Erythroblast (primary cell): ENCODE measurements at places on chromosomes 11 and 22.
A peak's percentile ranks its signal among the peaks of the same experiment; 100 is the strongest.

GRCh38 chr11:124681421-124681820, 7.7 kb downstream of the SPA17 start:
- DNase-seq, result no peak

DNA sequence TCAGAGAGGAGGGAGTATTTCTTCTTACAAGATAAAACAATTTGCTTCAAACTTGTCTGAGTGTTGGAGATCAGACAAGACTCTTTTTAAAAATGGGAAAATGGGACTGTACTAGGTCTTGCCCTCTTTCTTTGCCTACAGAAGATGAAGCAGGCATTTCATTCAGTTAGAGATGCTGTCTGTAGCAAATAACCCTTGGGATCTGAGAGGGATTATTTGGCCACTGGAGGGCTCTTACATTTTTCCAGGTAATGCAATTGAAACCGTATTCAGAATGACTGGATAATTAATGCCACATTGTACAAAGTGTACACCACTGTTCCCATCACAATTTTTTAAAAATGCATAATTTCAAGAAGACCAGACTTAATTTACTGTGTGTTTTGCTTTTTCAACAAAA, 258.5 kb upstream of the KIRREL3 start:
- DNase-seq, result no peak

DNA sequence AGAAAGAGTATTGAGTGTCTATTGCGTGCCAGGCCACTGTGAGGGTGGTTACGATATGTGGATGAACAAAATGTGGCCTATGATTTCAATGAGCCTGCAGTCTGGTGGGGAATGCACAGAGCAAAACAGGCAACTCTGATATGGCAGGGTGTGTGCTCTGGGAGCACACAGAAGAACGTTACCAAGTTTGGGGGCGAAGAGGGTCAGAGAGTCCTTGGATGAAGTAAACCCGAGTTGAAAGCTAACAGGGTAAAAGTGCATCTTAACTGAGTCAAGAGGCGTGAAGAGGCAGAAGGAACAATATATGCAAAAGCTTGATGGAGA, 258 bp downstream of the CFAP68 start:
- no peak for DNase-seq

DNA sequence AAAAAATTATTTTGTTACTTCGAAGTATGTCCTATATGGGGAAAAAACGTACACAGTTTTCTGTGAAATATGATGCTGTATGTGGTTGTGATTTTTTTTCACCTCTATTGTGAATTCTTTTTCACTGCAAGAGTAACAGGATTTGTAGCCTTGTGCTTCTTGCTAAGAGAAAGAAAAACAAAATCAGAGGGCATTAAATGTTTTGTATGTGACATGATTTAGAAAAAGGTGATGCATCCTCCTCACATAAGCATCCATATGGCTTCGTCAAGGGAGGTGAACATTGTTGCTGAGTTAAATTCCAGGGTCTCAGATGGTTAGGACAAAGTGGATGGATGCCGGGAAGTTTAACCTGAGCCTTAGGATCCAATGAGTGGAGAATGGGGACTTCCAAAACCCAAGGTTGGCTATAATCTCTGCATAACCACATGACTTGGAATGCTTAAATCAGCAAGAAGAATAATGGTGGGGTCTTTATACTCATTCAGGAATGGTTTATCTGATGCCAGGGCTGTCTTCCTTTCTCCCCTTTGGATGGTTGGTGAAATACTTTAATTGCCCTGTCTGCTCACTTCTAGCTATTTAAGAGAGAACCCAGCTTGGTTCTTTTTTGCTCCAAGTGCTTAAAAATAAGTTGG, 38.3 kb downstream of the EHF start:
- no peak for DNase-seq

GRCh38 chr22:49702068-49702397, 125.6 kb downstream of the BRD1 start:
- DNase-seq, result no peak

DNA sequence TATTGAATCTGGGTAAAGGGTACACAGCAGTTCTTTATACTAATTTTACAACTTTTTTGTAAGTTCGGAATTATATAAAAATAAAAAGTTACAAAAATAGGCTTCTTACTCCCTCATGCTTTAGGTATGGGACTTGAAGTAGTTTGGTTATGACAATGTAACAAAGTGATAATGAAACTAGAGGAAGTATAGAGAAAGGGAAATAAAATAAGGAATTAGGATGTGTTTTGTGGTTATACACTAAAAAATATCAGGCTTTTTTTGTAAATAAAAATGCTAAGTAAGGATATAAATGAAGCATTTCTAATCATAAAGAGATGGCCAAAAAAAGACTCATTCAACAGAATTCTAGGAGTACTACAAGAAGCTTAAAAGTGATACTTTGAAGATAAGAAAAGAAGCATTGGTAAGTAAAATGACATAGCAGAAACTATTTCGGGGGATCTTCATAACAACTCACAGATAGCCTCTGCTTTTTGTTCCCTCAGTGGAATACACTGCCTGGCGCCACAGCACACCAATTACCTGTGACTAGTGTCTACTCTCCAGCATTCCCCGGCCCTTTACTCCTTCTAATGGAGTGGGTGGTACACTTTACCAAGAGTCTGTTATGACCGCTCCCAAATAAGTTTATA, 322.7 kb upstream of the PITPNB start:
- DNase-seq, result peak; percentile 31

DNA sequence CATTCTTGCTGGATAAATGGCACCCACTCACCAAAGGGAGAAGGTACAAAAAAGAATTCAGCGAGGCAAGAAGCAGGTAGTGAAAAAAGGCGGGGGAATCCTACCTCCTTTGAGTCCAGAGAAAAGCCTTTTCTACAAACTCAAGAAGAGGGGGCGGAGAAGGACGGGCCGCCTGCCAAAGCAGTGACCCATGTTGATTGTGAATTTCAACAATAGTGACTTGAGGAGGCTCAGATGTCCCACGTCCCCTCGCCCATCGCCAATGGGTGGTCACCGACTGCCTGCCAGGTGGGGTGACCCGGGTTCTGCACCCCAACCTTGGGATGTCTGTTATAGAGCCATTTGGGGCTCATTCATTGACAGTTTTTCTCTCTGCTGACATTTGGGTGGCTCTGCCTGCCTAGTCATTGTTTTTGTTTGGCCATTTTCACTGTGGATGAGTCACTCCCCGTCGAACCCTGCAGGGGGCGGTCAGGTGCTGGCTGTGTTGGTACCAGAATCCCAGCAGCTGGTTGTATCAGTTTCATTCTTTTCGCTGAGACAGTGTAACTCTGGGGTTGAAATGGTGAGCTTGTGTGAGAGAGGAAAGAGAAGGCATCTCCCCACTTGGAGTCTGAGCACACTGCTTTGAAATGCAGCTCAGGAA, 163.4 kb upstream of the NCAM1 start:
- DNase-seq, result peak; percentile 14

DNA sequence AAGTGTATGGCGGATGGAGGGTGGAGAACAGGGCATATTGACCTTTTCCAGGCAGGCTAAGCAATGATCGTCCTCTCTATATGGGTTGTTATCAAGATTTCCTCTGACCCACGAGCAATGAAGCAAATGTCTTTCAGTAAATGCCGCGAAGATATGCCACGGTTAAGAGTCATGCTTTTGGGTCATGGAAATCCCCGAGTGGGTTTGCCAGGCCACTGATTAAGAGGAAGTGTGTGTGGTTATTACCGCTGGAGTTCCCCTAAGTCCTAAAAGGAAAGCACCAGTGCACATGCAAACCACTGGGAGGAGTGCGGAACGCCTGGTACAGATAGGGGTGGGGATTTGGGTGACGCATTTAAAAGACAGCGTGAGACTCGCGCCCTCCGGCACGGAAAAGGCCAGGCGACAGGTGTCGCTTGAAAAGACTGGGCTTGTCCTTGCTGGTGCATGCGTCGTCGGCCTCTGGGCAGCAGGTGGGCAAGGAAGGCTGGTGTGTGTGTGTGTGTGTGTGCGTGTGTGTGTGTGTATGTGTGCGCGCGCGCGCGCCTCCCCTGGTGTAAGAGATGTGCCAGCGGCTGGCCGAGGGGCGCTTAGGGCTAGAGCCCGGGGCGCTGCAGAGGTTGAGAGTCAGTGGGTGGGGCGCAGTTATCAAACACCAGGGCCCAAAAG, at the start of gene BIRC3:
TSS of gene BIRC3 (plus strand) at position 386 of the 669 bp plus-strand sequence. CDS start 7,026 bp downstream, outside the sequence.
- peak; percentile 69 for DNase-seq

DNA sequence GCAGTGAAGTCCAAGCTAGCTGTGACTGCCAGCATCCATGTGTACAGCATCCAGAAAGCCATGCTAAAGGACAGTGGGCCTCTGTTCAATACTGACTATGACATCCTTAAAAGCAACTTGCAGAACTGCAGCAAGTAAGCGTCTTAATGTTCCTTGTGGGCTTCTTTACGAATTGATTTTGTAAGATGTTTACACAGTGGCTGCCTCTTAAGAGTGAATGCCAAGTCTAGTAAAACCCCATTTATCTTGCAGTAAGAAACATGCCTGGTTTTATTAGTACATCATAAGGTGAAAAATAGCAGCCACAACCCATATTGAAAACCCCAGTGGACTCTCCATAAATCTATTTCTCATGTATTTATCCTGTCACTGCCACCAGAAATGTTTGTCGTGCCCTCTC, 20.5 kb downstream of the POLD3 start:
- DNase-seq, result no peak
